IPS DF 19.7 (cell line): ENCODE measurements at places on chromosomes 5 and 9.

DNA sequence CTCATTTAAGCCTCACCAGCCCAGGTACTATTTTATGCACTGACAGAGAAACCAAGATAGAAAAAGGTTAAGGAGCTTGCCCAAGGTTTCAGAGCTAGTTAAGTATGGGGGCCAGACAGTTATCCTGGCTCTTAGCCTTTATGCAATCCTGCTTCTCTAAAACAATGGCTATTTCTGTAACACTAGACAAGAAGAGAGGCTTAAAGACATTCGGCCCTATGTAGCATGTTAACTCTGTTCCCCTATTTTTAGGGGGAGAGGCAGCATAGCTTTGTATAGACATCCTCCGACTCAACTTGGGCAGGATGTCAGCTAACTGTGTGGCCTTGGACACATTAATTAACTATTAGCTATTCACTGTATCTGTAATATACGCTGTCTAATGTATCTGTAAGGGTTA lies 54.6 kb downstream of the LHFPL2 start:
- no peak for DNase-seq

- DNase-seq = no peak
These were observed 459.5 kb upstream of the KLF4 start for GRCh38 chr9:107949061-107949460.

DNA sequence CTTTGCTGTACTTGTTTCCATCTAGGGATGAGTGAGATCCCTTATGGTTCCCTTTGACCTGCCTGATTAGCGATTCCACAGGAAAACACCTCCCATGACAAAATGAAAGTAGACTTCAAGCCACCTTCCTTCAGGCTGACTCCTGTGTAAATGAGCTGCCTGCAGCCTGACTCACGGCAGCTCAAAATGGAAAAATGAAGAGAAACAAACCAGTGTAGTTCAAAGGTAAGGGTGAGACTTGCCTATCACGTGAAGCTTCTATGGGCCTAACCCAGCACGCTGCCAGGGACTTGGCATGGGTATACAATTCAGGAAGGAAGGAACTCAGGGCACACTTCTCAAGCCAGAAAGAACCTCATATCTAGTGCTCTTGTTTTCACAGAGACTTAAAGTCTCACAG lies 110.1 kb upstream of the LRRTM2 start:
- no peak for DNase-seq

DNA sequence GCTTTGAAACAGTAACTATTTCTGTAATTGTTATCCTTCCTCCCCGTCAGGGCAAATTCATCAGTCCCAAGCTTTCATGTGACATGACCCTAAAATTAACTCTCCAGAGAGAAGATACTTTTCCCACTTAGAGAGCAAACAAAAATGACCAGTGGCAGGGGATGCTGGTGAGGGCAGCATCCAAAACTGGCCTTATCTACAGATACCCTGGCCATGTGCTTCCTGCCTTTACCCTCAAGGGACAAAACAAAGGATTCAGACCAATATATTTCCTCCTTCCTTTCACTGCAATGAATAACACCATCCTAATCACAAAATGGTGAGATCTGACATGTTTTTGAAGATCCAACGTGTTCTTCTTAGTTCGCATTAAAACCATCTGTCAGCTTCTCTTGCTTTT lies 267.2 kb downstream of the MAN2A1 start:
- no peak for DNase-seq
